H9 (cell line): ENCODE measurements at places on chromosomes 11 and 22.

GRCh38 chr11:26106726-26107125, 225.2 kb upstream of the ANO3 start:
- DNase-seq: no peak

GRCh38 chr22:43289976-43290721, 53.0 kb downstream of the SCUBE1 start:
- DNase-seq: no peak

DNA sequence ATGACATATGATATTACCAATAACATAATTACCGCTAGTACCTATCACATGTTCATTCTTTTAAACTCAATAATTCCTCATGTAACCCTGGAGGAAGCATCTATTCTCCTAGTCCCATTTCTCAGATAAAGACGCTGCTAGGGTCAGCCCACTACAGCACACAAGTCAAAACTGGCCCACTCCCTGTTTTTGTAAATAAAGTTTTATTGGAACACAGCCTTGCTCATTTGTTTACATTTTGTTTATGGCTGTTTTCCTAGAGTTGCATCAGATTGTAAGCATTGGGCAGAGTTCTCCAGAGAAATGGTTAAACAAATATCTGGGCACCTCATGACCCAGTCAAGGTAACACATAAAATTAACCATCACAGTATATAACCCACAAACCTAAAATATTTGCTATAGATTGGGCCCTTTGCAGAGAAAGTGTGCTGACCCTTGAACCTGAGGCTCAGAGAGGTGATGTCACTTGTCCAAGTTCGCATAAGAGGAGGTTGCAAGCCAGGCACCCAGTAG, 36.8 kb downstream of the MN1 start:
- DNase-seq: no peak

- no peak for DNase-seq
Measured at GRCh38 chr11:102276362-102276761, 40.9 kb upstream of the BIRC3 start.
